A549 treated with AZD2906 at 1 μM for 4 hours (cell line): ENCODE measurements at places on chromosomes 2 and 18. TPM values are rescaled to one million over a fixed set of nuclear protein-coding genes. Genes with fewer than 3 reads are reported as not detected.

CYP20A1 gene
- total RNA-seq: 8.6 to 9.9 TPM (median 9.1 TPM) in 5 replicates

ICA1L gene
- total RNA-seq: 1.1 to 2.6 TPM (median 1.7 TPM) in 5 replicates

ADD2 gene
- total RNA-seq: 22.2 to 29.0 TPM (median 25.0 TPM) in 5 replicates

KCNJ13 gene
- total RNA-seq: not detected in 5 replicates

LHCGR gene
- not detected in 5 replicates for total RNA-seq

RAB27B gene
- 11.0 to 16.7 TPM (median 13.1 TPM) in 5 replicates for total RNA-seq

COL4A3 gene
- 0.60 to 0.96 TPM (median 0.80 TPM) in 5 replicates for total RNA-seq

CFAP65 gene
- total RNA-seq: 0.11 to 0.32 TPM (median 0.17 TPM) in 5 replicates

RPL31 gene
- 1,487 to 2,270 TPM (median 2,213 TPM) in 5 replicates for total RNA-seq

HOXD12 gene
- total RNA-seq: not detected in 5 replicates

SEH1L gene
- total RNA-seq: 24.1 to 28.7 TPM (median 26.5 TPM) in 5 replicates

SPC25 gene
- 15.2 to 19.4 TPM (median 18.3 TPM) in 5 replicates for total RNA-seq

MROH2A gene
- 0.11 to 0.23 TPM (median 0.18 TPM) in 4 of 5 replicates, not detected in the other for total RNA-seq

TCF23 gene
- total RNA-seq: not detected in 5 replicates

DBI gene
- 388 to 472 TPM (median 389 TPM) in 5 replicates for total RNA-seq

EPAS1 gene
- total RNA-seq: 86.6 to 106 TPM (median 97.0 TPM) in 5 replicates

NR4A2 gene
- total RNA-seq: 1.6 to 2.3 TPM (median 2.0 TPM) in 5 replicates

MARCHF4 gene
- 21.4 to 26.2 TPM (median 24.2 TPM) in 5 replicates for total RNA-seq

RESP18 gene
- not detected in 5 replicates for total RNA-seq

FEV gene
- not detected in 5 replicates for total RNA-seq

ST8SIA5 gene
- total RNA-seq: 0.07 TPM in 1 of 5 replicates, not detected in the others

RUFY4 gene
- 0.08 TPM in 1 of 5 replicates, not detected in the others for total RNA-seq

CHRNG gene
- not detected in 5 replicates for total RNA-seq

LYG1 gene
- total RNA-seq: 1.0 to 2.2 TPM (median 1.7 TPM) in 5 replicates

ITM2C gene
- total RNA-seq: 68.6 to 82.8 TPM (median 79.4 TPM) in 5 replicates

AGBL5 gene
- total RNA-seq: 29.1 to 31.8 TPM (median 31.1 TPM) in 5 replicates

QPCT gene
- total RNA-seq: 20.8 to 25.2 TPM (median 23.4 TPM) in 5 replicates

GAD1 gene
- total RNA-seq: 0.34 to 0.76 TPM (median 0.51 TPM) in 5 replicates

EFEMP1 gene
- 27.8 to 54.7 TPM (median 39.6 TPM) in 5 replicates for total RNA-seq

MAP3K19 gene
- total RNA-seq: not detected in 5 replicates

CFAP53 gene
- total RNA-seq: 0.22 to 0.39 TPM (median 0.24 TPM) in 5 replicates

MIB1 gene
- total RNA-seq: 5.4 to 9.8 TPM (median 8.1 TPM) in 5 replicates

ADRA2B gene
- 0.14 to 0.18 TPM (median 0.14 TPM) in 5 replicates for total RNA-seq

RAX gene
- total RNA-seq: 0.01 TPM in 1 of 5 replicates, not detected in the others

ACMSD gene
- total RNA-seq: not detected in 5 replicates

PPM1G gene
- total RNA-seq: 156 to 166 TPM (median 158 TPM) in 5 replicates

SEMA4F gene
- 8.7 to 11.8 TPM (median 10.7 TPM) in 5 replicates for total RNA-seq

RFTN2 gene
- 0.06 to 0.13 TPM in 2 of 5 replicates, not detected in the others for total RNA-seq

SERPINB4 gene
- 0.06 to 0.17 TPM (median 0.10 TPM) in 5 replicates for total RNA-seq

C2orf74 gene
- total RNA-seq: 16.7 to 17.9 TPM (median 17.2 TPM) in 5 replicates

ANKRD30B gene
- not detected in 5 replicates for total RNA-seq

SULT1C2 gene
- 0.35 to 0.72 TPM (median 0.41 TPM) in 5 replicates for total RNA-seq

AKAIN1 gene
- not detected in 5 replicates for total RNA-seq
